ENCODE measurements at places on chromosomes 6 and 20.

DNA sequence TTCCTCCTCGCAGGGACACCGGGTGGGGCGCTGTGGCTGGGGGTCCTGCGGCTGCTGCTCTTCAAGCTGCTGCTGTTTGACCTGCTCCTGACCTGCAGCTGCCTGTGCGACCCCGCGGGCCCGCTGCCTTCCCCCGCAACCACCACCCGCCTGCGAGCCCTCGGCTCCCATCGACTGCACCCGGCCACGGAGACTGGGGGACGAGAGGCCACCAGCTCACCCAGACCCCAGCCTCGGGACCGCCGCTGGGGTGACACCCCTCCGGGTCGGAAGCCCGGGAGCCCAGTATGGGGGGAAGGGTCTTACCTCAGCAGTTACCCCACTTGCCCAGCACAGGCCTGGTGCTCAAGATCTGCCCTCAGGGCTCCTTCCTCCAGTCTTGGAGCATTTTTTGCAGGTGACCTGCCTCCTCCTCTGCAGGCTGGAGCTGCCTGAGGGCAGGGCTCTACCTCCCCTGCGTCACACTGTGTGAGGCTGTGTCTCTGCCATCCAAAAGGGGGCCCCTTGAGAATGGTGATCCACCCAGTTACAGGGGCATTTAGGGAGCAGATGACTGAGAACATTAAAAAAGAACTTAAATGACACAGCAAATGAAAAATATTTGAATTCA lies 3.9 kb upstream of the CNPY3 start:
- DNase-seq, result no peak

DNA sequence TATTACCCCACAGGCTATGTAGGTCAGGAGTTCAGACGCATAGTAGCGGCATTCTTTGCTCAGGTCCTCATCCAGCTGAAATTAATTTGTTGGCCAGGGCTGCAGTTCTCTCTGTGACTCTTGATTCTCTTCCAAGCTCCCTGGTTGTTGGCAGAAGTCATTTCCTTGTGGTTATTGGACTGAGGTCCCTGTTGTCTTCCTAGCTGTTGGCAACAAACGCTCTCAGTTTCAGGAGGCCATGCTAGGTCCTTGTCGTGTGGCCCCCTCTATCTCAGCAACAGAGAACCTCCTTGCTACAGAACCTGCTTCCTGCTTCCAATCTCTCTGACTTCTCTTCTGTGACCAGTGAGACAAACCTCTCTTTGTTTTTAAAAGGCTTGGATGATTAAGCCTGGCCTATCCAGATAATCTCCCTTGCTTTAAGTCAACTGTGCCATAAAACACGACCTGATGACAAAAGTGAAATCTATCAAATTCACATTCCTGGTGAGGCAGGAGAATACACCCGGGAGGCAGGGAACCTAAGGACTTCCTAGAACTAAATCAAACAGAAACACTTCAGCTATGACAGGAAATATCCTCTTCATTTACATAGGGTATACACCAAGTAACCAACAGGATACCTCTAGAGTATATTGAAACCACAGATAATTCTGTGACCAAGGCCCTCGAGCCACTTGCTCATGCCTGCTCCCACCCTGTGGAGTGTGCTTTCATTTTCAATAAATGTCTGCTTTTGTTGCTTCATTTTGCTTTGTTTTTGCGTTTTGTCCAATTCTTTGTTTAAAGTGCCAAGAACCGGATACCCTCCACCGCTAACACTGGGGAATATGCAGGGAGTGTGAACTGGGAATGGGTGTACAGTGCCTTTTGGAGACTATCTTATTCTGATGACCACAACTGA lies 196.0 kb downstream of the BTBD3 start:
- no peak for DNase-seq

DNA sequence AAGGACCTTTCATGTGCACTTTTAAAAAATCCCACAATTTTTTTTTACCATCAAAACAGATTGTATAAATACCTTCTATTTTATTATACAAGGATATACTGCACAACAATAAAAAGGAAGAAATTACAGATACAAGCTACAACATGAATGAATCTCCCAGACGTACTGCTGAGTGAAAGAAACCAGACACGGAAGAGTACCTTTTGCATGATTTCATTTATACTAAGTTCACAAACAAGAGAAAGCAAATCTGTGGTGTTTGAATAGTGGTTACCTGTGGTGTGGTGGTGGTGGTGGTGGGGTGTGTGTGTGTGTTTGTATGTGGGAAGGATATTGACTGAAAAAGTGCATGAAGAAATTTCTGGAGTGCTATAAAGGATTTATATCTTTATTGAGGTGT lies 6.8 kb upstream of the PLCB4 start:
- no peak for DNase-seq

DNA sequence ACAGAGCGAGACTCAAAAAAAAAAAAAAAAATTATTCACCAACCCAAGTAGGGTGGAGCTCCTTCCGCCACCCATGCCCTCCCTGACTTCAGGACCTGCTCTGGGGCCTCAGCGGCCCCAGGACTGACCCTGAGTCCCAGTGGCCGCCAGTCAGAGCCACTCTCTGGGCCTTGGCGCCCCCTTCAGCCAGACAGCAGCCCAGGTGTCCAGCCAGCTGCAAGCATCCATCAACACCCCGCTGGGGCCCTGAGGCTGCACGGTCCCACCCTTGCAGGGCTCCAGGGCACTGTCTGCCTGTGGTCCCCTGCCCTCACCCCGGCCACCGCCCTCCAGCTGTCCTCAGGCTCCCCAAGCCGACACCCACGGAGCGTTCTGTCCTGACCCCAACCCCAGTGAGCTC lies 11.4 kb upstream of the KCNQ2 start:
- DNase-seq, result no peak

DNA sequence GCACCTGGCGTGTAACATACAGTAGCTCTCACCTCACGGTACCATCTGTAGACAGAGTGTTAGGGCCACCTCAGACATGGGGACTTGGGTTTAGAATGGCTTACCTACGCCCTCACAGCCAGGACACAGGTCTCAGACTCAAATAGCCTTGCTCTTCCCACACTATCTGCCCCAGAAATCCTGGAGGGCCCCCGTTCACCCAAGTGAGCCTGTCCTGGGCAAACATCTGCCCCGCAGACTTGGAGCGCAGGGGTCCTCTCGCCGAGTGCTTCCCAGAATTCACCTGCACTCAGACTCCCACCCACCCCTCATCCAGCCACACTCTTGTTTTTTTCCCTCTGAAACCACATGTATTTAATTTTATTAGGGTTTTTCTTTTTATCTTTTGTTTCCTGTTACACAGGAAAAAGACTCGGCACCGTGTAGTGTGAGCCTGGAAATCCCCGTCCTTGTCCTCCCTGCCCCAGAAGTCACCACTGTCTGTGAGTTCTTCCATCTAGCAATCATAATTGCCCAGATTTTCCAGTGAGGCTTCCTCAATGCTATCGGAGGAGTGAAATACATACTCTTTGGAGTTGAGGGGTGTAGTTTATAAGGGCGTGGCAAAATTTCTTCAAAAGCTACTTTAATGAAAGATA lies 17.1 kb upstream of the MAP1LC3A start:
- no peak for DNase-seq

DNA sequence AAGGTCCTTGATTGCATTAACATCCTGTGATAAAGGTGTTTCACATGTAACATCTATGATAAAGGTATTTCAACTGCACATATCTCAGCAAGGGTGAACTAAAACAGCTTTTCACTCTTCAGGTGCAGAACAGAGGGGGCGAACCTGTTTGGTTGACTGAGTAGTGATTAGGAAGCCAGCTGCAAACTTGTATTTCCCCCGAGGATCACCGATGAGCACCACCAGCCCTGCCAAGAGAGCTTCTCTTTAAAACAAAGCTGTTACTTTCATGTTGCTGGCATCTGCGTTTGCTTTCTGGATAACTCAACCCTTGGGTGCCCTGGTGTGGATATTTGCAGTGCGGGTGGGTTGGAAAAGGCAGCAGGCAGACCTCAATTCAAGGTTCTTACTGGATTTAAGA lies 39.6 kb downstream of the JAG1 start:
- no peak for DNase-seq

GRCh38 chr6:151437401-151437800 lies 14.5 kb downstream of the RMND1 start:
- no peak for DNase-seq

DNA sequence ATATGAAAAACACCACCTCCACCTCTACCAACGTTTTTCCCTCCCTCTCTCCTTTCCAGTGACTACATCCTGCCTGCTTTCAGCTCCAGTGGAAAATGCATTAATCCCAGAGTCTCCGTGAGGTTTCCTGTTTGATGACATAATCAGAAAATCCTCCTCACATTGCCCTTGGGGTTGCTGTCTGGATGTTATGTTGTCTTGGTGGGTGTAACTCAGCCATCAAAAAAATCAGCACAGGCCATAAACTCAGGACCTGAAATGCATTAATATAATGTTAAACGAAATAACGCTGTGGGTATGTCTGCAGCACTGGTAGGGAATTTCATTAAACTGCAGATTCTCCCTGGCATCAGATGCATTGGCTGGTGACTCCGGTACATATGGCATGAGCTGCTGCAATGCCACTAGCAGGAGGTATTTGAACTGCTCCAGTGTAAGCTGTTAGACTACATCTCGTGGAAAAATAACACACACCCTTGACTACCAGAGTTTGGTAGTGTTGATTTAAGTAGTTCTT lies 297.8 kb downstream of the PRL start:
- DNase-seq, result no peak

- no peak for DNase-seq
Measured at GRCh38 chr20:62494980-62495748, 19.4 kb upstream of the GATA5 start.

- no peak for DNase-seq
Measured at GRCh38 chr6:155354167-155354566, 39.9 kb upstream of the TFB1M start.

- no peak for DNase-seq
Measured at GRCh38 chr6:14109411-14109826, 8.2 kb upstream of the CD83 start.

GRCh38 chr6:113824411-113824810 lies 32.7 kb upstream of the MARCKS start:
- no peak for DNase-seq

GRCh38 chr20:34792687-34793363 lies 32.6 kb downstream of the NCOA6 start:
- no peak for DNase-seq

DNA sequence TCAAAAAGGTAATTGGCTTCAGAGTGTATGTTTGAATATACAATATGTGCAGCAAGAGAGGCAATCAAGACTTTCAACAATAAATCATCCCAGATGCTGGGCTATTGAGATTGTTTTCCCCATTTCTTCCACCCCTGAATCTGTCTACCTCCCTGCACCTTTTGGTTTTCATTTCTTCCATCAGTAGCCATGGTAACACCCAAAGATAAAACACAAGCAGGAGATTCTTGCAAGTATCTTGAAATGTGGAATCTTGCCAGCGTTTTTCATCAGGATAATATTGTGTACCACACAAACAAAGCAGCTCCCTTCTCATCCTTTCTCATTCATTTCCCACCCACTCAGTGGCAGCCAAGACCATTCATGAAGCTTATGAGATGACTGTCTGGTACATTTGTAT lies 73.0 kb upstream of the NRSN1 start:
- DNase-seq, result no peak

- DNase-seq, result no peak
Measured at GRCh38 chr6:46549155-46549554, 57.9 kb upstream of the RCAN2 start.

- DNase-seq, result no peak
Measured at GRCh38 chr20:9583151-9583550, 68.8 kb downstream of the LAMP5 start.

- no peak for DNase-seq
Measured at GRCh38 chr6:44715925-44716324, 328.4 kb downstream of the CDC5L start.

DNA sequence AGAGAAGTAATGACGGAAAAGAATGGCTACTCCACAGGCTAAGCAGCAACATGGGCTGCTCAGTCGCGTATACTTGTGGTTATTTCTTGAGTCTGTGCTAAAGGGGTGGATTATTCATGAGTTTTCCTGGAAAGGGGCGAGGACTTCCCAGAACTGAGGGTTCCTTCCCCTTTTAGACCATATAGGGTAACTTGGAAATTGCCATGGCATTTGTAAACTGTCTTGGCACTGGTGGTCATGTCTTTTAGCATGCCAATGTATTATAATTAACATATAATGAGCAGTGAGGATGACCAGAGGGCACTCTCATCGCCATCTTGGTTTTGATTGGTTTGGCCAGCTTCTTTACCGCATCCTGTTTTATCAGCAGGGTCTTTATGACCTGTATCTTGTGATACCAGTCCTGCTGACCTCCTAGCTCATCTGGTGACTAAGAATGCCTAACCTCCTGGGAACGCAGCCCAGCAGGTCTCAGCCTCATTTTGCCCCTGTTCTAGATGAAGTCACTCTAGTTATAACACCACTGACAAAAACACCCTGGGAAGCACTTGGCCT lies 11.4 kb downstream of the LBP start:
- DNase-seq, result no peak

- no peak for DNase-seq
Measured at GRCh38 chr20:34562641-34563040, 4.1 kb downstream of the MAP1LC3A start.

GRCh38 chr6:111031151-111031550 lies 49.3 kb downstream of the RPF2 start:
- no peak for DNase-seq

- no peak for DNase-seq
Measured at GRCh38 chr6:162156146-162156545, 571.4 kb downstream of the PRKN start.

DNA sequence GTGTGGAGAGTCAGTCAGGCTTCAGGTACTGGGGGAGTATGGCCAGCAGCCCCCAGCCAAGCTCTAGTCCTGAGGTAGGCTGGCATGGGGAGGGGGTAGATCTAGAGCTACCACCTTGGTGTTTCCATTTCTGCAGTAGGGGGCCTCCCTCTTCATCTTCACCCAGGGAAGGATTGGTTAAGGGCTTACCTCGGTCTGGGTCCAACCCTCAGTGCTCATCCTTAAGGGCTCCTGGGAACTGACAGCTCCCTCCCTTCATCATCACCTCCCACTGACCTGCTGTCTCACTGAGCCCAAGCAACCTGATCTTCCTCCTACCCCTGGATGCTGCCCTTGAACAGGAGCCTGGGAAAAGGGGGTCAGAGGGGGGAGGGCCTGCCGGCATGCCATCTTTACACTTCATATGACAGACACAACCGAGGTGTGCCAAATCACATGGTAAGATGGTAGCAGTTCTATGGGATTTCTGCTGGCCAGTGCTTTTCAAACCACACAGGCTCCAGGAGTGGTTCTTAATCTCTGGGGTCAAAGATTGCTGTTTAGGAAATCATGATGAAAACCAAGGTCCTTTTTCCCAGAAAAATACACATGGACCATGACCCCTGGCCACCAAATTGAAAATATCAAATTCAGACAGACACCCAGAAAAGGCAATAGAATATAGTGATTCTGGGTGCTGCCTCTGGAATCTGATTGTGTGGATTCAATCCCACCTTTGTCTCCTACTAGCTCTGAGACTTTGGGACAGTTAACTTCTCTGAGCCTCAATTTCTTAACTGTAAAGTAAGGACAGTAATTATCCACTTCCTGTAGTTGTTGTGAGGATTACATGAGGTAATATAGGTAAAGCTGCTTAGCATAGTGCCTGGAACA lies 3.0 kb downstream of the TP53INP2 start:
- no peak for DNase-seq

- DNase-seq, result no peak
Measured at GRCh38 chr6:50990750-50991446, 172.2 kb downstream of the TFAP2B start.
